ENCODE measurements at places on chromosomes 12 and 14.

DNA sequence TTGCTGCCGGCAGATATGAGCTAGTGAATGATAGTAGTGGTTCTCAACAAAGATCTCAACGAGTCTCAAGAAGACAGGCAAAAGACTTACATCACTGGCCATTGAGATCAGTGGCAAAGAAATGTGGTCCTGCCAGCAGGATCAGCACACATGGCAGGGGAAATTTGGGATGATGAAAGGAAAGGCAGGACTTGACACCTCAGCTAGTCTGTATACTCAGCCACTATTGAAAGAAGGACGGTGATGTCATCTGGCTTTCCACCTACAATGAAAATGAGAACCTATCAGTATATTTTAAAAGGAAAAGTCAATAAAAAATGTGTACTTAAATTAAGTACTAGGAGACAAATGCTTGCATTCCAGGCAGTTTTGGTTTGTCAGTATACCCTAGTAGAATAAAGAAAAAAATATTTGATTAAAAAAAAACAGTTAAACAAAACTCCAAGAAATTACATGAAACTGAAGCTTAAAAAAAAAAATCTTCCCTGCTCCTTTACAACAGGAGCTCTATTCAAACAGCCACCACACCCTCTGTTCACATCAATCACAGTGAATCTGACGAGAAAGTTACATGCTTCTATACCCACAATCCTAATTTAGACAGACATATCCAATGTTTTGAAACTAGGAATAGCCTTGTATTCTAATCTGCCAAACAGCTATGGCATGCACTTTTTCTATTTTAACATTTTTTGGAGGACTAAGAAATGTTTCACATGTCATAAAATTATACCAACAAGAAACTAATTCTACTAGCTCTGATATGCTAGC lies 34.9 kb downstream of the RAD9B start:
- DNase-seq, result no peak

- peak; percentile 77 for DNase-seq
Observed at GRCh38 chr12:124906606-124907261, 7.7 kb downstream of the UBC start.

GRCh38 chr14:74083784-74084276 lies 423 bp downstream of the ALDH6A1 start:
- DNase-seq, result no peak

- no peak for DNase-seq
Observed at GRCh38 chr14:55309761-55310365, 38.6 kb downstream of the FBXO34 start.

DNA sequence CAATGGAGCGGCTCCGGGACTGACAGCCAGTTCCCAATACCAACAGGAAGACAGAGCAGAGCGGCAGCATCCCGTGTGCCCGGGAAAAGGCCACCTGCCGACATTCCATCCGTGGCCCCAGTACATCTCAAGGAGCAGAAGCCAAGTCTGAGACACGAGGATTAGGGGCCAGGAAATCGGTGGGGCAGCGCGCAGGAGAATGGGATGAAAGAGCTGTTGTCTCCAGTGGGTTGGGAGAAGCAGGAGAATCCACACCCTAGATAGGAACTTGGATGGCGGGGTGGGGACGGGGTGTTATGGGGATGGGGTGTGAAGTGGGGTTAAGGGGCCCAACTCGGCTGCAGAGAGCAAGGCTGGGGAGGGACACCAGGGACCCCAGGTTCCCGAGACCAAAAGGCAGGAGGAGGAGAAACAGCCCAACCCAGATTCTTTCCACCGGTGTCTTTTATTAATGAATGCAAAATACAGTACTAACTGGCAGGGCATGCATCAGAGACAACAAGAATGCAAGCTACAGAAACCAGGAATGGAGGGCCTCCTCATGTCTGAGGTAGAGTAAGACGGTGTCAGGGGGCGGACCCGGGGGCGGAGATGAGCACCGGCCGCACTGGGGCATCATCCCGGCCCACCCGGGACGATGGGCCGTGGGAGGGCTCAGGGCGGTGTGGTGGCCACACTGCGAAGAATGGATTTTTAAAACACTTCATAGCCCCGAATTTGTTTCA lies 50.3 kb downstream of the BEGAIN start:
- DNase-seq, result no peak

- no peak for DNase-seq
Observed at GRCh38 chr14:89987161-89987475, 31.4 kb downstream of the TDP1 start.

DNA sequence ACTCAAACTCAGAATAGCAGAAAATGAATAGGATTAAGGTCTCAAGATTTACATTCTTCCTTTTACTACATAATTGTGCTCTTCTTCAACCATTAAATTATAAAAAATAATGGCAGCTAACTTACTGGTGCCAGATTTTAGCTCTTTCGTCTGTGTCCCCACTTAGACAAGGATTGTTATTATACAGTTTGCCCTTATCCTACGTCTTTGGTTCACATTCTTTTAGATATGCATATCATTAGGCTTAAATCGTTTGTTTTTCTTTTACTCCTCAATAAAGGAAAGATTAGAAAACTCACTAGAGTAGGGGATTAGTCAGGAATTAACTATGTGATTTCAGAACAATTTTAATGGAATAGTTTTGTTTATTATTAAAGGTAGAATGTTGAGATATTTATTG lies 129.6 kb upstream of the GARIN2 start:
- no peak for DNase-seq

- no peak for DNase-seq
Observed at GRCh38 chr14:95433094-95433478, 83.4 kb downstream of the SYNE3 start.

DNA sequence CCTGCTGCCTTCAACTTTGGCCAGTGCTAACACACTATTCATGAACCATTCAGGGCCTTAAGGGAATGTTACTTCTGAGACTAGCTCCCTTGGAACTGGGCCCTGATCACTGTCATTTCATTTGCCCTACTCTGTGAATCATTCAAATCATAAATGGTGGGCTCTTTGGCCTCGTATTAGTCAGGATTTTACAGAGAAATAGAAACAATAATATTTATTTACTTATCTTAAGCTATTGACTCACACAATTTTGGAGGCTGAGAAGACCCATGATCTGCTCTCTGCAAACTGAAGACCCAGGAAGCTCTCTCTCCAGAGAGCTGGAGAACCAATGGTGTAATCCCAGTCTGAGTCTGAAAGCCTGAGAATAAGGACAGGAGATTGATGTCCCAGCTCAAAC lies 398.5 kb downstream of the LRIG3 start:
- DNase-seq, result no peak

DNA sequence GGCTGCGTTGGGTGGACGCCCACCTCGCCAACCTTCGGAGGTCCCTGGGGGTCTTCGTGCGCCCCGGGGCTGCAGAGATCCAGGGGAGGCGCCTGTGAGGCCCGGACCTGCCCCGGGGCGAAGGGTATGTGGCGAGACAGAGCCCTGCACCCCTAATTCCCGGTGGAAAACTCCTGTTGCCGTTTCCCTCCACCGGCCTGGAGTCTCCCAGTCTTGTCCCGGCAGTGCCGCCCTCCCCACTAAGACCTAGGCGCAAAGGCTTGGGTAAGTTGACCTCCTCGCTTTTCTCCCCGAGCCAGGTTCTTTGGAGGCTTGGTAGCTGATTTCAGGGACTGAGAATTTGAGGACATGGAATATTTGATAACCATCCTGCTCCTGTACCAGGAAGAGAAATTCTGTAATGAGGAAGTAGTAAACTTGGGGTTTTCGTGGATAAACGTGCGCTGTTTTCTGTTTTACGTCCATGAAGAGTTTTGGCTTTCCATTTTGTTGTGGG lies 530 bp downstream of the APAF1 start:
- DNase-seq, result peak; percentile 33

- DNase-seq, result peak; percentile 15
Observed at GRCh38 chr12:30012816-30013450, 229.2 kb upstream of the TMTC1 start.

DNA sequence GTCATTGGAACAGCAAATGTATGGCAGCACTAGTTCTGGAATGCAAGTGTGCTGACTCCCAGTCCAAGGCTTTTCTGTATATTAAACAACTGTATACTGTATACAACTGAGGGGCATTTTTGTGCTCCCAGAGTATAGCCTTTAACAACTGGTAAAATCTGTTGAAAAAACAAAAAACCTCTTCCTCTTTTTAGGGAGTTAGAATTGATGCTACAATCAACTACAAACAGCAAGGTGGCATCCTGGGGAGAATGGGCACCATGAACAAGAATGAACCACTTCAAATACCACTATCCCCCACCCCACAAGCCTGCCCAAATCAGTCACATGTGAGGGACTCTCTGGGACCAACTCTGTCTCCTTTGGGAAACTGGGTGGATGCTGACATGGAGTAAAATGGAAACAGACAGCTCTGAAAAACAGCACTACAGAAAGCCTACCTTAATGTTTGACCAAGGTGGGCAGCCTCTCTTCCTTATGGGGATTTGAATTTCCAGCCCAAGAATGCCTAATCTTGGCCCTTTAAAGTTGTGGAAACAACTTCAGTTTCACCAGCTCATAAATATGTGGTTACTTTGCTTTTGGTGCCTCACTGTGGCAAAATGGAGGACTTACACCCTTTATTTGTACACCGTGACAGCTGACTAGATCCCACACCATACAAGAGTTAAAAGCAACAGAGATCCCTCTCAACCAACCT lies 7.5 kb downstream of the VTI1B start:
- DNase-seq, result peak; percentile 57

DNA sequence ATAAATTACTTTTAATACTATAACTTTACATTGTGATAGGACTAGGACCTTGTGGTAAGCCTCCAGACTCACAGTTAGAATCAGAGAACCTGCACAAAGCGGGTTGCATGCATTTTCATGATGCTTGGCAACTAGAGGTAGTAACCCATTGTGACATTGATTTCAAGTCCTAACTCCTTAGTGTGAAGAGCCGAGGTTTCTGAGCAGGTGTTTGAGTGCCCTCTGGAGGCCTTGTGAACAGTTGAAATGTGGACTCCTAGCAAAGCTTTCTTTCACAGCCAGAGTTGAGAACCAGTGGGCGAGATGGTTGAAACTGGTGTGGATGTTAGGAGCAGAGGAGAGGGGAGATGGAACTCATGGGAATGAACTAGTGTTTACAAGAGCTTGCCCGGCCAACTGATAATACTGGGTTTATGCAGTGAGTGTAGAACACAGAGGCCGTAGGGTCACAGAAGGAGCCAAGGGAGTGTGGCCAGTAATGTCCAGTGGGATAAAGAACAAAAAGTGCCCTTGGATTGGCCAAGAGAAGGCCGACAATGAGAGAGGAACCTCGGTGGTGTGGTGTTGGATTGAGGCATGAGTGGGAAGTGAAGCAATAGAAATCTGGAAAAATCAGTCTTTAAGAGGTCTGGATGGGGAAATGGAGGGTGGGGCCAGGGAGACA lies 10.9 kb downstream of the ZNF664 start:
- DNase-seq, result peak; percentile 56

DNA sequence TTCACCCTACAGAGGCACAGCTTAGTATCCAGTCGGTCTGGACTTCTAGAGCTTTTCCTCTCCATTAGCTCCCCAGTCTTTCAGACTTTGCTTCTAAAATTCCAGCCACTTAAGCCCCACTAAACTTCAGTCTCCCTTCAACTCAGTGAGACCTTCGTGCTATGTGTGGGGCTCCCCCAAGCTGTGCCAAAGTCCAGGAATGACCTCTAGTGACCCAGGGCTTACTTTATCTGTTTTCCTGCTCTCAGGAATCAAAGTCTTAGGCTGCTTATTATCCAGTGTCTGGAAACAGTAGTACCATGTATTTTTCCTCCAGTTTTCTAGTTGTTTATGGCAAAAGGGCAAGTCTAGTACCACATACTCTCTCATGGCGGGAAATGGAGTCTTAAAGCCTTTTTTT lies 77.8 kb downstream of the IFT43 start:
- DNase-seq, result no peak

DNA sequence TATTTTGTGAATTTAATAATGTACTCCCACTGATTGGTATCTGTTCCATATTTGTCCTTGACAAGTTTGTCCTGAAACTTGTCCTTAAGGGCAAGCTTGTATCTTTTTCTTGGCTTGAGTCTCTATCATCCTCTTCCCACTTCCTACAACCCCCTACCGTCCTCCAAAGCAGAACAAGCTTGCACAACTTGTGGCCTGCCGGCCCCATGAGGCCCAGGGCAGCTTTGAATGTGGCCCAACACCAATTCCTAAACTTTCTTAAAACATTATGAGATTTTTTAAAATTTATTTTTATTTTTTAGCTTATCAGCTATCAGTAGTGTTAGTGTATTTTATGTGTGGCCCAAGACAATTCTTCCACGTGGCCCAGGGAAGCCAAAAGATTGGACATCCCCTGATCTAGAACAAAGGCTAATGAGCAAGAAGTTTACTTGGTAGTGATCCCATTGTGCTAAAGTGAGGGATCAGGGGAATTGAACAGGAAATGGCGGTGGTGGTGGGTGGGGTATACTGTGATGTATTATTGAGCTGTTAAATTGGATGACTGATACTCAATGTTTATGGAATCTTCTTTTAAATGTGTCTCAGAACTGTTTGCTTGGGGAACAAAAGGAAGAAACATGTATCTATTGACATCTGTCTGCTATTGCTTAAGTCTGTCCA lies 37.8 kb downstream of the TMX1 start:
- DNase-seq, result no peak

- no peak for DNase-seq
Observed at GRCh38 chr14:65496178-65496993, 83.9 kb downstream of the FUT8 start.

- DNase-seq, result no peak
Observed at GRCh38 chr12:89621521-89621920, 87.1 kb downstream of the ATP2B1 start.

DNA sequence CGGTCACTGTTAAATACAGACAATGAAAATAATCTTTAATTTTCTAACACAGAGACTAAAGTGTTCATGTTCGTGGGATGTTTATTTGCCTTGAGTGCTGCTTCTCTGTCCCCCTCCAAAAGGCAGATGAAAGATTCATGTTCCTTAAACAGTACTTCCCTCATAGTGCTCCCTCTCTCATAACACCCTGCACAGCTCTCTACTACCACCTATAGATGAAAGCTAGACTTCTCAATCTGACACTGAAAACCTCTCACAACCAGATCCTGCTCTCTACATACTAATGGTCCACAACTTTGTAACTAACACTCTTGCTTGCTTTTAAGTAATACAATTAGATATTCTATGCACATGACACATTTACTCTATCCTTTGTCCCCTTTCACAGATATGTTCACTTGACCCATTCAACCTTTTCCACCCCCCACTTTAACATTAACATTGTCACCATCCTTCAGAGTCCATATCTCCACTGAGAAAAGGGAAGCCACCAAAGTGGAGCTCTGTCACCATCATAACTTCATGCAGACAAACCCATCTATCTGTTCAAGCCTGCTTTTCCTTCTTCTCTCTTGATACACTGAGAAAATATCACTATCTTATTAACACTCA lies 266.4 kb upstream of the USP15 start:
- DNase-seq, result peak; percentile 25

Data from HEK293T (cell line).